Muscle of leg (tissue), 16 donors: ENCODE measurements at places on chromosomes 3 and 15. TPM values are rescaled to one million over a fixed set of nuclear protein-coding genes. Genes with fewer than 3 reads are reported as not detected.

The ATP13A4 gene
- polyA plus RNA-seq = 0.95 TPM

DNA sequence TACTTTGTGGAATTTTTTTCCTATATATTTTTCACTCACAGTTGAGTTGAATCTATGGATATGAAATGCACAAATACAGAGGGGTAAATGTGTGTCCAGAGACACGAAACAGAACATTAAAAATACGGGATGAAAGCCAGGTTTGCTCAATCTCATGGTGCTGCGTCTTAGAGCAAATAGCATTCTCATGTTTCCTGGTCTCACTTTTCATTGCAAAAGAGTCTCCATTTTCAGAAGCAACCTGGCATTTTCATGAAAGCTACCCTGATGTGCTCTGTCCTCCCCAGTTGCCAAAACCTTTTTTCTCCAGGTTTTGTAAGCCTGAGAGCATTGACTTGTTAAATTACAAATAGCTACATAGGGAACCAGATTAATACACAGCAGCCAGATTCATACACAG is 49.5 kb upstream of the MBNL1 start:
- DNase-seq = peak; percentile 66

DNA sequence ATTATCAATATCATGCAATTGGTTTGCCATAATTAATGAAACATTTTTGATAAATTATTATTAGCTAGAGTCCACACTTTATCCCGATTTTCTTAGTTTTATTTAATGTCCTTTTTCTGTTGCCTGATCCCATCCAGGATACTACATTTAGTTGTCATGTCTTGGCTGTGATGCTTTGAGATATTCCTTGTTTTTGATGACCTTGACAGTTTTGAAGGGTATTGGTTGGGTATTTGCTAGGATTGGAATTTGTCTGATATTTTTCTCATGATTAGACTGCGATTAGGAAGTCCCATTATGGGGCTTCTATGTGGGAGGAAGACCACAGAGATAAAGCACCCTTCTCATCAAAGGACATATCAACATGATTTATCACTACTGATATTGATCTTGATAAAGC is 43.0 kb downstream of the CGNL1 start:
- no peak for DNase-seq

- no peak for DNase-seq
These were observed 56.9 kb upstream of the GOLGA6L2 start for GRCh38 chr15:23503980-23504379.

- DNase-seq = no peak
These were observed 33.3 kb downstream of the ZNF609 start for GRCh38 chr15:64493641-64494040.
